T-helper 2 cell (primary cell): ENCODE measurements at places on chromosomes 1 and 21.
A peak's percentile ranks its signal among the peaks of the same experiment; 100 is the strongest.

DNA sequence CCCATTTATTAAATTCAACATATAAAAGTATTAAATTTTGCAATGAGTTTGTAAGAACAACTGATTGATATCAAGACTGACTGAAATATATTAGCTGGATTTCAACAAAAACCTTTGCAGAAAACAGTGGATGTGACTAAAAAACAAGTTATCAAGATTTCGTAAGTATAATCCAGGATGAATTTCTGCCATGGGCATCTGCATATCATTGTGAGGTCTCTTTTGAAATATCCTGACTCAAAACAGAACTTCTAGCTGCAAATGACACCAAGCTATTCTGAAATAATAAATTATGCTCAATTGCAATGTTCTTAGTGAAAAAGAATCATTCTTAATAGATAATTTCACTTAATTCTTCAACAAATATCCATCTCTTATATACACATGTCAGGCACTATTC lies 52.6 kb downstream of the CD34 start:
- no peak for DNase-seq

DNA sequence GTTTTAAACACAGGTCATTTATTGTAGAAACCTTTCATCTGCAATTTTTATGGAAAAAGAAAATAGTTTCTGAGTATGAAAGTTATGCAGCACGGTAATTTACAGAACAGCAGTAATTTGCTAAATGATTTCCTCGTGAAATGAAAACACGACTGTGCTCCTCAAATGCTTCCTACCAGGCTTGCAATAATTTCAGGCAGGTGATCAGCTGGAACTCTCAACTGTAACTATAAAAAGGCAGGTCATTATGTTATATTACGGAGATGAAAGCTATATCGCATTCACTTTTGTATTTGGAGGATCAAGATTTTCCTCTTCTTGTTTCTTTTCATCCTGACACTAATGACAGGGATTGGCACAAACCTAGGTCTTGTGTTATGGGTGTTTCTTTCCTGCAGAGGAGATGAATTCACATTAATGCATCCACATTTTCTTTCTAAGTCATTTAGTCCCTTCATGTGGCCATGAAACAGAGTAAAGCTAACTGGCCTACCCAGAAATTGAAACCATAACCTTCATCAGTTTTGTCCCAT lies 57.4 kb downstream of the SAMSN1 start:
- no peak for DNase-seq

GRCh38 chr1:56334047-56334446 lies 245.3 kb downstream of the PLPP3 start:
- no peak for DNase-seq

GRCh38 chr1:42746436-42747105 lies 6.5 kb upstream of the CLDN19 start:
- no peak for DNase-seq

DNA sequence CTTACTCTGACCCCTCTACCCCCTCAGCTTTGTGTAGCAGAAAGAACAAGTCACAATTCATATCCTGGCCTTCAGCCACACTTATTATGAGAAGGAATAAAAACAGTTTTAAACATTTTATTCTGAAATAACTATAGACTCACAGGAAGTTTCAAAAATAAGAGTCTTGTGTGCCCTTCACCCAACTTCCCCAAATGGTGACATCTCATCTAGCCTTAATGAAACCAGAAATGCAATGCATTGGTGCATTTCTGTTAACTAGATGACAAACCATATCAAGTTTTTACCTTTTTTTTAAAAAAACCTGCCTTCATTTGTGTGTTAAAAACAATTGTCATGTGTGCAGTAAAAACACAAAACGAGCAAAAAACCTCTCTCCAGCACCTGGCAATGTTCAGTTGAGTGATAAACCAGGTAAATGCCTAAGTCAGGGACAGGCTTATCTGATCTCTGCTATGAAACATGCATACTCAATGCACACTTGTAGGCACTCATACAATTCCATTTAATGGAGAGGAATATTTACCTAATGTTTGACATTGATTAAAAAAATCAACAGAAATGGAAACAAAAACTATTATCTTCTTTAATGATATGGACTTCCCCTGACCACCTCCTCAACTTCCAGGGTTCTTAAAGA lies 51.5 kb downstream of the SH3BGR start:
- no peak for DNase-seq

GRCh38 chr1:200811704-200812103 lies 61.1 kb upstream of the GPR25 start:
- DNase-seq, result no peak

DNA sequence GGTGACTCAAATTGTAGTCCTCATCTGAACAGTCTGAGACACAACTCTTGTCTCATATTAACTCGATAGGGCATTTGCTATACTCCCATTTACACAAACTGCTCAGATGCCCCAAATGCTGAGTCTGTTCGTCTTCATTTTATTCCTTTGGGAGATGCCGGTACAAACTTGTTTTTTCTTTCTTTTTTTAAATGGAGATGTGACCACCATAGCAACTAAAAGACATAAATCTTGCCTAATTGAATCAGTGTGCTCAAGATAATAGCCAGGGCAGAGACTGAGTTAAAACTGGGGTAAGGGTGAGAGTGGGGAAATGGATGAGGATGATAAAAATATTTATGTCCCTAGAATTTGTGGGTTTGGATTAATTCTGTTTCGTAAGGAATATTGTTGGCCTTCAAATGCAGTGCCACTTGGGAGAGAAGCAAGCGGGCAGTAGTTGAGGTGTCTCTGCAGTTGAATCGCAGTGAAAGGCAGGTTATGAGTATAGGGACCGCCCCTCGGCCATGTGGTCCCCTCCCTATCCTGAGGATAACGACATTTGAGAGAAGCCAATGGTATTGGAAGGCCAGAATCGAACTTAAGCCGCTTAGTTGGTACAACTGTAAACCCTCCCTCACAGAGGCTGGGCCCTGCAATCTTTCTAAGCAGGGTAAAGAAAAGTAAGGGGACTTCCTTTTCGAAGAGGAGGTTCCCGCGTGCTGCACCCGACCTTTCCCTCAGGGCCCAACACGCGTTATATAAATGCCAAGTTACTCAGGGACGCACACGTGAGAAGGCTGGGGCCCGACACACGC lies 859 bp upstream of the LRRC8B start:
- DNase-seq, result no peak

DNA sequence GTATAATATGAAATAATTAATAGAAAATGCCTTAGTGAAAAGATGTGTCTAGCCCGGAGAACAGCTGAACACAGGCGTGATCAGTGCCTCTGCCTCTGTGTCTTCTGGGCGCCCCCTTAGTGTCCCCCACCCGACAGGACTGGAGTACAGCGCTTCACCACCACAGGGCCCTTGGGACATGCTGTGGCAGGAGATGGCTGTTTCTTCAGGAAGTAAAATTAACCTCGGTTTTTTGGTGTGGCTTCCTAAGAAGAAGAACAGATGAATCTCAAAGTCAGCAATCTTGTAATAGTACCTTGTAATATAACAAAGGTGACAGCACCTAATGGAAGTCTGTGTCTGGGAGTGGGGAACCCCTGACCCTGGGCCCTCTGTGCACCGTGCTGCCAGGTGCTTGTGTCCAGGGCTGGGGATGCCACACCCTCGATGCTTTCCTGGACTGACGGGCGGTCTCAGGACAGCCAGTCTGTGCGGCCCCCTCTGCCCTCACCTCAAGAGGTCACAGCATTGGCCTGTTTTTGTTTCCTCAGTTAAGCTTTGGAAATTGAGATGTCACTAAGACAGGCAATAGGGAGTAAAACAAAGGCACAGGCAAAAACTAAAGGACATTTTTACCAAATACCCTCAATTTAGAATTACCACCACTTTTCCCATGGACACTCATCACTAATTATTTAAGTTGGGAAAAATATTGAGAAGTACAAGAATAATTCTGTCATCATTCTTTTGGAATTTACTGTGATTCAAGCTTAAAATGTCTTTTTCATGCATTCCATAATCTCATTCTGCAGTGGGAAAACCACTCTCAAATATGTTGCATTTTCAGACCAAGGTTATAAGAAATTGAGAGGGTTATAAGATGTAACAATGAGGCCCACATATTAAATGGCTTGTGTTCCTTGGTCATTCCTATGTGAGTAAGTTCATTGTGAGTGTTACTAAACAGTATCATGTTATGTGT lies 79.3 kb downstream of the ADARB1 start:
- no peak for DNase-seq

DNA sequence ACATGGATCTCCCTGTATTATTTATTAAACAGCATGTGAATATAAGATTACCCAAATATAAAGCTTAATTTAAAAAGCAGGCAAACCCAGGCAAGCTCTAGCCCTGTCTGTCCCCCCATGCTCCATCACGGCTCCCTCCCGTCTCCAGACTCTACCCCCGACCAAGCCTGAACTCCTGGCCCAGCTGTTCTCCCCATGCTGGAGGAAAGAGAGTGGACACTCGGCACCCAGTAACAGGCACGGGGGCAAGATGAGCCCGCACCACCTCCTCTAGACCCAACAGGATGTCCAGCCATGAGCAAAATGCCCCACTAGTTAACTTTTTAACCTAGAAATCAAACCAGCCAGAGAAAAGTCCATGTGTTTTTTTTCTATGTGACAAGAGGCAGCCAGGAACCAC lies 19.3 kb downstream of the SLC19A1 start:
- DNase-seq, result no peak

- peak; percentile 46 for DNase-seq
These were observed 177.7 kb downstream of the VAV3 start for GRCh38 chr1:107787299-107787698.

GRCh38 chr1:36305915-36306209 lies 306 bp upstream of the SH3D21 start:
- DNase-seq, result no peak
